Activated CD4-positive, alpha-beta T cell treated with anti-CD3 and anti-CD28 coated beads, Interleukin-2, amount 50 U/mL, for 4 hours (primary cell): ENCODE measurements at places on chromosomes 5 and 9.

DNA sequence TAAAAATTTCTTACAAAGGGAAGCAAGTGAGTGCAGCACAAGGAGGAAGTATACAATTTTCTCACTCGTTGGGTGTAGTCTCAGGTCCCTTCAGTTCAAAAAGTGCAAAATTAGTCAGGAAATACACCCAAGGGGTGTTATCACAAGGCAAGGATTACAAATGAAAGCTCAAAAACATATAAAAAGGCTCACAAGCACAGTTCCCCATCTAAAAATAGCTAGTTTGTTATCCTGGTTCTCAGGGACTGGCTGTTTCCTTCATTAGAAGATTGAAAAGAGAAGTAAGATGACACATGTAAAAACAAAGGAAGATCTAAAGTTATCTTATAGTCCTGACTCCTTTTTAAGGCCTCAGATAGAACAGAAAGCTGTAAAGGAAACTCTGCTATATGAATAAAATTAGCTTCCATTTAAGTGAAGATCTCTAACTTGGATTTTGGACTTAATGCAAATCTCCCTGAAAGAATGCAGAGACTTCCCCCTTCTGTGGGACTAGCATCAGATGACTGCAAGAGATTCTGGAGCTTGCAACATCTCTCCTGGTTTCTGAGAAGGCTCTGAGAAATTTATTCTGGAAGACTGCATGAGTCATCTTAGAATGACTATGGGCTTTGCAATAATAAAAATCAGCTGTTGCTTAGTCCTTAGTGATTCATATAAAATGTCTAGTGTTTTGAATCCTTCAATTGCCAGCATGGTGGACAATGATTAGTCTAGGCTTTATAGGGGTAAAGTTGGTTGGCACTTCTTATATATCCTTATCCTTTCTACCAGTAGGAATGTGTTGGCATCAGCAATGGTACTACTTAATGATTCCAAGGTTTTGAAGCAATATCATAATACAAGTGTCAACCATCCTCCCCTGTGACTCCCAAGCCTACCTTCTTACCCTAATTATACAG lies 25.4 kb downstream of the DAB2 start:
- no peak for DNase-seq

DNA sequence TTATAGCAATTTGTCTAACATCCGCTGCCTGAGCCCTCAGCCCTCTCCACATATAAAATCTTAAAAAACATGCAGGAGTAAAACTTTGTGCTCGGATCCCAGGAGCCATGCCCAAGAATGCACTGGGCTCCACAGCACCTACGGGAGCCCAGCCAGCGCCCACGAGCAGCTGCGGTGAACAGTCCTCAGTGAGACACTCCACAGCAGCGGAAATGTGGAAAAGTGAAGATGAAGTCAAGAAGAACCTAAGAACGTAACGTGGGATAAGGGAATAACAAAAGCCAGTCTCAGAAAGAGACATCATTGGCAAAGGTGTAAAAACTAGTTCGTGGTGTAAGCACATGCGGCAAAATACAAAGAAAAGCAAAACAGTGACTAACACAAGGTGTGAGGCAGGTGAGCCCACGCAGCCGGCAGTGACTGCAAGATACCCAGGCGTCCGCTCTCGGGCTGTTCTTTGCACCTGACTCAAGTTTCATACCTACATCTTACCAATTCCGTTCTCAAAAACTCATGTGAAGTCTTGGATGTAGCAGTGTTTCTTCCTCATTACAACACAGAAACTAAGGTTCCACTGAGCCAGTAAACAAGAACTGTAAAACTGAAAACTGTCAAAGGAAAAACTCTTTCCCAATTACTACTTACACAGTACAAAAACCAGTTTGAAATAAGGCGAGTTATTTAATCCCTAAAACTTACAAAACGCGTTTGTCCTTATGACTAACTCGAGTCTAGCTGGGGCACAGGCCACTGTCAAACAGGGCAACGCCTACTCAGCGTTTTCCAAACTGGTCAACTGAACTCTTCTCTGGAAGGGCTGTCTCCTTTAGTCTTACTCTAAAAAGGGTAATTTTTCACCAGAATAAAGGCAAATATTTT lies 1.7 kb downstream of the CAMSAP1 start:
- DNase-seq, result peak; percentile 77

DNA sequence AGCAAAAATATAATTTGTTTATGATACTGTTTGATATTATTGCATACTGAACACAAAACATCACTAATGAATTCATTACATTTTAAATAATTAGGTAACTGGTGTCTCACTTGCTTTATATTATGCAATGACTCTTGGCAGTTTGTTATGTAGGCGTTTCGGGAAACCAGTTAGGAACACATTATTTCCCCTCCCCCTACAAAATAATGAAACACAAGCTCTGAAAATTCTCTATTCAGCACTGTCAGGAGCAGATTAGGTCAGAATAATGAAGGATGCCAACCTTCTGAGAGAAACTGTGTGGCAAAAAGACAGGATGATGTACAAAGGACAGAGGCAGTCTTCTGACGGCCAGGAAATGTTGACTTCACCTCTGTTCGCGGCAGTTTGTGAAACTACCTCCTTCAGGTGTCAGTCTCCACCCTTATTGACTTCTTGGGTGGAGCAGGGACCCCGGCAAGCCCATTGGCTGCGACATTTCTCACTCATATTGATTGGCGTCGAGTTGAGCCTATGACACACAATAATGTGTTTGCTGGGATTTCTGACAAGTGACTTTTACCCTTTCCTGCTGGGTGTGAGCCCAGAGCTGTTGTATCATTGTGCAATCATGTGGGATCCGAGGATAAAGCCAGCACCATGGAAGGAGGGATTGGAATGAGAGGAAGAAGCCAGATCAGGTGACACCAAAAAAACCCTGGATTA lies 33.9 kb downstream of the SH3PXD2B start:
- no peak for DNase-seq

DNA sequence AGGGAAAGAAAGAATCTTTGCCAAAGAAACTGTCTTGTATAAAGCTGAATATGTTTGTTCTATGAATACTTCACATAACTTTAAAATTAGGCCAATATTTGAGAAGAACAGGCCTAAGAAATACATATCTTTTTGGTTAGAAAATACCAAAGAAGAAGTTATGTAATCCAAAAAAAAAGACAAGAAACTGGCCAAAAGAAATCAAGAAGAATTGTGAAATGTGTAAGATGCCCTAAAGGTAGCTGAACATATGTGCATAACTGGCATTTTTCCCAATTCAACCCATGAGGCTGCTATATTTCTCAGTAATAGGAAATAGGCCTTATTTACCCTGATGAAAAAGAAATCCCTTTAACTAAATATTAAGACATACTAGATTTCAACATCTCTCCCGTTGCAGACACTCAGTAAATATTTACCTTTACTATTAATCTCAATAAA lies 290.0 kb downstream of the CETN3 start:
- no peak for DNase-seq

GRCh38 chr9:28190981-28191380 lies 617.7 kb upstream of the C9orf72 start:
- DNase-seq, result no peak

GRCh38 chr9:76987594-76988200 lies 31.8 kb upstream of the FOXB2 start:
- DNase-seq, result no peak

DNA sequence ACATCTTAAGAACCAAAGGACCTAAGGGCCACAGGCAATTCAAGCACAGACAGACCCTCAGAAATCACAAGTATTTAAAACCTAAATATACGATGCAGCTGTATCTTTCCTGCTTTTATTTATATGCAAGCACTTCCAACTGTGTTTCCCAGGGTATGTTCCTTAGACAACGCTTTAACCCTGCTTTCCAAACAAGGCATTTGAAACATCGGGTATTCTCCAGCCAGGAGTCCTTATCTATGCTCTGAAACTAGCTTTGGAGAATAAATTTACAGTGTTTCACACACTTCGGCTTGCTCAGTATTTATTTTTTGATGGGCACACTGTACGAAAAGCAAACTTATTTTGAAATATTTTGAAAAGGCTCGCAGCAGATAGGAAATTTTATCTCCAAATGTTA lies 13.5 kb downstream of the NR6A1 start:
- no peak for DNase-seq

GRCh38 chr9:117952581-117952980 lies 248.4 kb downstream of the TLR4 start:
- DNase-seq, result no peak

GRCh38 chr5:168110384-168110783 lies 181.1 kb upstream of the WWC1 start:
- no peak for DNase-seq

DNA sequence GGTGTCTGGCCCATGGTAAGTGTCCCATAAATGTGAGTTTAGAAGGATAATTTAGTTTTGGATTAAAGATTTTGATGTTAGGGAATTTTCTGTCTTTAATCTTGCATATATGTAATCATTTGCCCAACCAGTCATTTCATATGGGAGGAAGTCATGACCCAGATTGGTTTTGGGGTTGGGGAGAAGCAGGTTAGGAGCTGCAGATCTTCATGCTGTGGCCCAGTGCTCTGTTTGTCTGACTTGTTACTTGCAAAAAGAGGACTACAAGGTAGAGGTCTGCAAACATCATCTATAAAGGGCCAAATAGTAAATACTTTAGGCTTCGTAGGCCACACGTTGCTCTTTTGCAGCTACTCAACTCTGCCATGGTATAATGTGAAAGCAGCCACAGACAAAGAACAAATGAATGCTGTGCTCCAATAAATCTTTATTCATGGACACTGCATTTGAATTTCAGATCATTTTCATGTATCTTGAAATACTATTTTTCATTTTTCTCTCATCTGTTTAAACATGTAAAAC lies 16.8 kb downstream of the OSTF1 start:
- DNase-seq, result no peak

DNA sequence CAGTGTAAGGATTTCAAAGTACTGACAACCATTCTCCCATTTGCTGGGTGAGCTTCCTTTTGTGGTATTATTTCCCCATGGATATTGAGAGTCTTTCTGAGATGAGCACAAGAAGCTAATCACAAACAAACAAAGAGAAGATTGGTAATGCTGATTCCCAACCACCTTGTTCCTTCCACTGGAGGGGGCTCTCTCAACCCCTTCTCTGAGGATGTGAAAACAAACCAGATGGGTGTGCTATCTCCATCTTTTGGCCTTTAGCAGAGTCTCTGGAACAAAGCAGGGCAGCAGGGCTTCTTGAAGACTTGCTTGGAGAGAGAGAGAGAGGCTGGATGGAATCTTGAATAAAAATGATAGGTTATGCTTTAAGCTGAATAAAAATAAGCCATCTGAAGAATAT lies 576.7 kb upstream of the ZNF462 start:
- DNase-seq, result no peak

GRCh38 chr5:6510132-6510531 lies 61.5 kb downstream of the UBE2QL1 start:
- no peak for DNase-seq

DNA sequence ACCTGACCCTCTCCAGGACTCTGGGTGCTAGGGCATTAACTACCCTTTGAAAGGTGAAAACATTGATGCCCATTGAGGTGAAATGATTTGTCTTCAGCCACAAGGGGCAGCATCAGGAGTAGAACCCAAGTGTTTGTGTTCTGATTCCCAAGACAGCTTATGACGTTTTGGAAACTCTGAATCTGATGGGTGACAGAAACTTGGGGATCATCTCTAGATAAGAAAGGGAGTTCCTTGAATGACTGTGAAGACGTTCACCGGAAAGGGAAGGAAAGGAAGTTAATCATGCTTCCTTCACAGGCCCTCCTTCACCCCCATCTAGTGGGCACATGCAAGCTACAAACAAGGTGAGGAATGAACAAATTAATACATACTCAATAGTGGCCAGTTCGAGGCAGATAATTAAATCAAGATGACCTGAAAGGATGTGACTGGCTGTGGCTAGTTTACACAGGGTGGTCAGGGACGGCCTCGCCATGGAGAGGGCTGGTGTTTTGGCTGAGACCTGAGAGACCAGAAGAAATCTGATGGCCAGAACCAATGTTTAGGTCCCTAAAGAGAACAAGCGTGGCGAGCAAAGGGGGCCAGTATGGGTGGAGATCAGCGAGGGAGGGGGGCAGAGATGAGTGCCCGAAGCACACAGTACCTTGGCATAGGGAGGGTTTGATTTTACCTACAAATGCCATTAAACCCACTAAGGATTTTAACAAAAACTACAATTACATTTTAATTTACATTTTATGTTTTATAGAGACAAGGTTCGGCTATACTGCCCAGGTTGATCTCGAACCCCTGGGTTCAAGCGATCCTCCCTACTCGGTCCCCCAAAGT lies 937 bp upstream of the SLC26A2 start:
- peak; percentile 39 for DNase-seq

DNA sequence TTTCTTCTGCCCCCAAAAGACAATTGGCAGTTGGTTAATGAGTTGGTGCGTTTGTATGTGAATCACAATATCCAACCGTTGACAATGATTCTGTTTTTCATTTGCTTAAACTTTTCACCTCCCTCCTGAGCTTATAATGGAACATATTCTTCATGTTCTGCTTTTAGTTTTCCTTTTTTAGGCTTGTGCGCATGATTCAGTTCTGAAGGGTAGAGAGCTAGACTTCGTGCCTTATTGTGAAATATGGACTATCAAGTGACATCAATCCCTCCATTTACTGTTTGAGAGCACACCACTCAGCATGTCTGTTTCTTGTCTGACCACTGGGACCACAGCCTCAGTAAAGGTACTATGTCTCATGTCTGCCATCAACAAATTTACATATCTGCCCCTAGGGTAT lies 30.5 kb upstream of the LPAR1 start:
- no peak for DNase-seq

DNA sequence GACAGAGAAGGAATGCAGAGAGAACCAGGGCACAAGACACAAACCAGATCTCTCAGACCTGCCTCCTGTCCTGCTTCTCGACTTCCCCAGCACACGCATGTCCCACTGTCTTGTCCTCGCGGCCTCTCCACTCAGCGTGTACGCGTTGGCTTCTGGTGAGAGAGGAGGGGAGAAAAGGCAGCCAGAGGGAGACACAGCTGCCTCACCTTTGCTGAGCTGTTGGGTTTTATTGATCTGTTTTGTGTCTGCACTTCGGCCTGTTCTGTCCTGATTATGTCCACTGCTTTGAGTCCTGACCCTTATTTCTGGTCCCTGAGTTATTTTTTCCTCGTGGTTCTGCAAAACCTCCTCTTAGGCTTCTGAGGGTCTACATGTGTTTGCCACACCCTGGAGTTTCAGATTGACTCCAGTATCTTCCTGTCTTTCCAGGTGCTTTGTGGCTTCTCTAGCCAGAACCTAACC lies 87.5 kb upstream of the AGXT2 start:
- DNase-seq, result no peak
